Effector memory CD8-positive, alpha-beta T cell (primary cell): ENCODE measurements at places on chromosomes 13 and 19.

DNA sequence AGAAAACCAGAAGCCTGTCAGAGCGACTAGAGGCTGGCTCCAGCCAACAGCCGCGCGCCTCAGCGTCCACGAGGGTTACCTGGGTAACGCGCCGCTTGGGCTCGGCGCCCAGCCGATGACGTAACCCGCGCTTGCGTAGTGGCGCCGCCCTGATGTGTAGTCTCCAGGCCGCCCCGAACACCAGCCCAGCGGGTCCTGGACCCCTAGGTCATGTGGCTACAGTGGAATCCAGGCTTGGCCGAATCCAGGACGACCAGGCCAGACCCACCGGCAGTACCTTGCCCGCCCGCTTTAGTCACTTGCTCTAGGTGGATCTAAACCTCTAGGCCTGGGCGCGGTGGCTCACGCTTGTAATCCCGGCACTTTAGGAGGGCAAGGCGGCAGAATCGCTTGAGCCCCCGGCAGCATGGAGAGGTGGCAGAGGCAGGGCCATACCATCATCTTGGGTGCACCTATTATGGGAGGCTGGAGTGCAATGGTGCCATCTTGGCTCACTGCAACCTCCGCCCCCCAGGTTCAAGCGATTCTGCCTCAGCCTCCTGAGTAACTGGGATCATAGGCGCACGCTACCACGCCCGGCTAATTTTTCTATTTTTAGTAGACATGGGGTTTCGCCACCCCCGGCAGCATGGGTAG is 7.2 kb upstream of the ZNF606 start:
- peak; percentile 4 for DNase-seq

- DNase-seq = peak; percentile 37
Measured at GRCh38 chr19:40687525-40688016, 2.9 kb downstream of the NUMBL start.

DNA sequence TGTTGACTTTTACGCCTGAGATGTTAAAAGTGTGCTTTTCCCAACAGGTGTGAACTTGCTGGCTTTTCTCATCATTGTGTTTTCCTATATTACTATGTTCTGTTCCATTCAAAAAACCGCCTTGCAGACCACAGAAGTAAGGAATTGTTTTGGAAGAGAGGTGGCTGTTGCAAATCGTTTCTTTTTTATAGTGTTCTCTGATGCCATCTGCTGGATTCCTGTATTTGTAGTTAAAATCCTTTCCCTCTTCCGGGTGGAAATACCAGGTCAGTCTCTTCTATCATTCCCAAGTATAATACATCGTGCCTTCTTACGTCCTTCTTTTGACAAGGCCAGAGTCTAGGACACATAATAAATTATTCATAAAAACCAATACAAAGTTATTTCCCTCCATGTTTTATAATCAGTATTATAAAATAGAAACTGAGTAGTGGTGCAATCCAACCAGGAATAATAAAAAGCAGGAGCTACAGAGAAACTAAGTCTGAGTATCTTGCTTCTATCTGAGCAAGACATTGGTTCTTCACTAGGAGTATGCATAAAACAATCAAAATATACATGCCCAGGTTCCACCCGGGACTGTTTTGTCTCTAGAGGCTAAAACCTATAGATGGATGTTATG is 57.9 kb downstream of the RXFP2 start:
- DNase-seq = no peak

GRCh38 chr19:33488826-33489225 is 32.8 kb downstream of the PEPD start:
- no peak for DNase-seq
